ENCODE measurements at places on chromosomes 2 and 18. TPM values are rescaled to one million over a fixed set of nuclear protein-coding genes. Genes with fewer than 3 reads are reported as not detected.

Gene TMEM169
- total RNA-seq, result 1.1 TPM

Gene GAREM1
- 0.51 TPM for total RNA-seq

GRCh38 chr2:20577495-20578235 is 73.2 kb downstream of the HS1BP3 start:
- no peak for DNase-seq

DNA sequence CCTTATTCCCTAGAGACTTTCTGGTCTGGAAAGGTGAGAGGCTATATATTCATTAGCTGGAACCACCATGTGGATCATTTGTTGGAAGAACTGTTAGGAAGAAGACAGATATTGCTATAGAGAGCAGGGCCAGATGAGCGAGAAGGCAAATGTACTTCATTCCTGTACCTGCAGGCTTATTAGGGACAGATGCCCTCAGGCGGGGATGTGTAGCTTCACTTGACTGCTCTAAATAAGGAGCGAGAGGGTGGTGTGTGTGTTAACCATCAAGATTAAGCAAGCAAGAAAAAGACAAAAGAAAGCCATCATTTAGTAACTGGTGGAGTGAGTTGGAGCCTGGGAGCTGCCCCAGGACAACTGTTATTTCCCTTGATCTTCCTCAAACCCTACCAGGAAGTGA is 36.4 kb downstream of the NEDD4L start:
- peak; percentile 8 for DNase-seq

DNA sequence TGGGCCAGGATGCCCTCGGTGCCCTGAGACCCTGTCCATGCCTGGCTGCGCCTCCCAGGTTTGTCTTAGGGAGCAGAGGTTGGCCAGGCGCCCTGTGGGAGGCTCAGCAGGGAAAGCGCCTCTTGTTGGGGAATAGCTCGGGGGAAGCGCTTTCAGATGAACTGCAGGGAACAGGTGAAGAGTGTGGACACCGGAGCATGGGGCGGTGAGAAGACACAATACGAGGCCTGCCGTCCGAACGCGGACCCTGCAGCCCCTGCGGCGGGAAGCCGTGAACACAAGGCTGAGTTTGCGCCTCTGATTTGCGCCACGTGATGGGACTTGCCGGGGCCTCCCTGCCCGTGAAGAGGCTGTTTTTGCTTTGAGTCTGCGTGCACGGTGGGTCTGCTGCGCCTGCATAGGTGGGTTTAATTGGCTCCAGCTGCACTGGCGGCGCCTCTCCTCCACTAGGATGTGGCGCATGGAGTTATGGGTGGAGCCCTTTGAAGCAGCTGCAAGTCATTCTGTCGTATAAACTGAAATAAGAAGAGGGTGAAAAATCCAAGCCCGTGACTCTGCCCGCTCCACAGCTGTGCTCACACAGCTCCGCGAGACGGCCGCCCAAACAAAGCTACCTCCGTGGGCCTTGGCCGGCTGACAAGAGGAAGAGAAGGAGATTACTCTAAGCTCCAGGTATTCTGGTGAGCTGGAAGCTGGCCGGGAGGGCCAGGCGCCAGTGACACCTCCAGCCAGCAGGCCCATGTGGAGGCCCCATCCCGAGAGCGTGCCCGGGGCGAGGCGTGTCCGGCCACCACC is 103.5 kb upstream of the CTDP1 start:
- DNase-seq, result no peak

- DNase-seq, result no peak
Measured at GRCh38 chr2:233373316-233373715, 19.0 kb downstream of the DGKD start.

DNA sequence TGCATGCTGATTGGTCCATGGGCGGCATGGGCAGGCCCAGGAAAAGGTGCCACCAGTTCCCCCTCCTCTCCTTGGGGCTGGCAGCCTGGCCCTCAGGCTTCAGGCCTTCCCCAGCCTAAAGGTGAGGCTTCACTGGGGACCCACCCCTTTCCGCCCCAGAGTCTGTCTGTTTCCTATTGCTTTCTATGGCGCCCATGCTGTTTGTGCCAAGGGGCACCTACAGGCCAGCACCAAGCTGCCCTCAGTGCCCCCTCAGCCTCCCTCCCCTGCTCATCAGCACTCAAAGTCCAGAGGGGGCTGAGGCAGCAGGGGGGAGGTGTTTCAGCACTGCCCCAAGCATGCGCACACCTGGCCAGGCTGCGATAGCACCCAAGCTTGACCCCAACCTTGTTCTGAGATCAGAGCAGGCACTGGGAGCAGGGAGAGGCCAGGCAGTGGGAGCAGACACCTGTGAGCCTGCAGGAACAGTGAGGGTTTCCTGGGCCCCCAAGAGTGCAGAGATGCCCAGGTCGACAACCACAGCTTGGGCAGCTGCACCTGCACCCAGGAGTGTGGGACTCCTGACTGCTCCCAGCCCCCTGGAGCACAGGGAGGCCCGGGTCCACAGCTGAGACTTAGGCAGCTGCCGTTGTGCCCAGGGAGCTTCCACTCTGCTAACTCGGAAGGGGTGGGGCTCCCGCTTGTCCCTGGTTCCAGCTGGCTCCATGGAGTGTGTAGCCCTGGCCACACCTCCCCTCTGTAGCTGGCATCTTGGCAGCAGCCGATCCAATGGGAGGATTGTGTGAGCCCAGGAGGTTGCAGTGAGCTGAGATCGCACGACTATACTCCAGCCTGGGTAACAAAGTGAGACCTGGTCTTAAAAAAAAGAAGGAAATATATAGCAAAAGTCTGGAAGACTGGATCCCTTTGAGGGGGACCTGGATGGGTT is 69.1 kb downstream of the NCAPH start:
- no peak for DNase-seq

DNA sequence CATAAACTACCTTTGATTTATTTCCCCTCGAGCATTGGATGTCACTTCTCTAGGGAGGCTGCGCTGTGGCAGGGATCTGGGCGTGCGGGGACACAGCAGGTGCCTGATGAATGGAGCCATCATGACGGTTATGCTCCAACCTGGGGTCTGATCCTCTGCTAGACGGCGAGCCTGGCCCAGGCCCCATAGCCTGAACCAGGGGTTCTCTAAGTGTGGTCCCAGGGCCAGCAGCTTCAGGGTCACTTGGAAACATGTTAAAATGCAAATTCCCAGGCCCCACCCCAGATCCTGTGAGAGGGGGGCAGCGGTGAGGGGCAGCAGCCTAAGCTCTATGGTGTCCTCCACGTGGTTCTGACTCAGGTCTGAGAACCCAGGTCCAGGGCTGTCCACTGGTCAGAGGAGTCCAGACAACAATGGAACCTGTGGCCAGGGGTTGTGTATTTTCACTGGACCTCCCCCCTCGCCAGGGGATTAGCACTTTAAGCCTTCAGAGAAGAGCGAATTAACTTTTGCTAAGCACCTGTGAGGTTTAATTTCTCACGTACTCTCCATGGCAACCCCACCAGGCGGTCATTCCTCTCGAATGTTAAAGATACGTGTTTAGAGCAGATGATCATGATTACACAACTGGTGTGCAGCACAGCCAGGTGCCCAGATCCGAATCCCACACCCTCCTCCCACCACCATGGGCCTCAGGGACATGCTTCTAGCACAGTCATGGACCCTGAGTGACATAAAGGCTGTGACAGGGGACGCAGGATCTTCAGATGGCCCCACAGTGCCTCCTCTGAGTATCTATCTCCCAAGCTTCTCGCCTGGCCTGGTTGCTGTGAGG is 1.6 kb upstream of the ARHGEF4 start:
- DNase-seq, result no peak

Measured in Caco-2 (cell line).